PC-9 (cell line): ENCODE measurements at places on chromosomes 4 and X.

- no peak for DNase-seq
These were observed 11.3 kb downstream of the CPEB2 start for GRCh38 chr4:15013585-15013984.

DNA sequence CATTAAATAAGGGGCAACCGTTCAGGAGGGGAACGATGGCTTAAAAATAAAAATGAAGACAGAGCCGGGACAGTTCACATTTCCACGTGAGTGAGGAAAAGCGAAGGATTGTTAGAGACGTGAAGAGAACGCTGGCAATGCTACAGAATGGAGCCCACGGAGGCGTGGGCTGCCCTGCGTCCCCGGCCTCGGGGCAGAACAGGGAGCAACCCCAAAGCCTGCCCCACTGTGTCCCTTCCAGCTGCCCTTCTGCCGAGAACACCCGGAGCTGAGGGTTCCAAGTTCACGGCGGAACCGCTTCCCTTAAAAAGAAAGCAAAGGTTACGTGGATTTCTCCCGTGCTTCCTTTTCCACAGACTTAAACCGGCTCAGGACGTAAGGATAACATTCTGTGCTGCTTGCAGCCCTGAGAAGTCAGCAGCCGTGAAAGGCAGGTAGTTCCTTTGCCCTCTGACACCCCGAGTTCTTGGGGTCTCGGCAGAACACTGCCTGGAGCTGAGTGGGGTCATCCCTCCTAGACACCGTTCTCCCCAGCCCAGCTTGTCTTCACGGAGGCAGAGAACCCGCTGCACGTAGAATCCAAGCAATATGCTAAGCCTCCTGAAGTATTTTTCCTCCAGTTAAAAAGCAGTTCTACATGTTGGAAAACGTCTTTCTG lies 14.2 kb downstream of the DHRSX start:
- DNase-seq: no peak

DNA sequence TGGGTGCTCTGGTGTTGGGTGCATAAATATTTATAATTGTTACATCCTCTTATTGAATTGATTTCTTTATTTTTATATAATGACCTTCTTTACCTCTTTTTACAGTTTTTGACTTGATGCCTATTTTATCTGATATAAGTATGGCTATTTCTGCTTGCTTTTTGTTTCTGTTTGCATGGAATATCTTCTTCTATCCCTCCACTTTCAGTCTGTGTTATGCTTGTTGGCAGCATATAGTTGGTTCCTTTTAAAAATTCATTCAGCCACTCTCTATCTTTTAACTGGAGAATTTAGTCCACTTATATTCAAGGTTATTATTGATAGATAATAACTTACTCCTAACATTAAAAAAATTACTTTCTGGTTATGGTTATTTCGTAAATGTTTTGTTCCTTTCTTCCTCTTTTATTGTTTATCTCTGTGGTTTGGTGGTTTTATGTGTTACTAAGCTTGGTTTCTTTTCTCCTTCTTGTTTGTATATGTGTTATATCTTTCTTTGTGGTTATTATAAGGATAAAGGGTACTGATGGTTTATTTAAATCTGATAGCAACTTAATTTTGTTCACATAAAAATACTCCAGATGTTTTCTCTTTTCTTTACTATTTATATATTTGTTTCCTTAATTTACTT lies 69.5 kb downstream of the IL15 start:
- DNase-seq: no peak

GRCh38 chrX:23838953-23839352 lies 56.0 kb downstream of the SAT1 start:
- no peak for DNase-seq

- no peak for DNase-seq
These were observed 400.8 kb upstream of the SLIT2 start for GRCh38 chr4:19850909-19851308.

DNA sequence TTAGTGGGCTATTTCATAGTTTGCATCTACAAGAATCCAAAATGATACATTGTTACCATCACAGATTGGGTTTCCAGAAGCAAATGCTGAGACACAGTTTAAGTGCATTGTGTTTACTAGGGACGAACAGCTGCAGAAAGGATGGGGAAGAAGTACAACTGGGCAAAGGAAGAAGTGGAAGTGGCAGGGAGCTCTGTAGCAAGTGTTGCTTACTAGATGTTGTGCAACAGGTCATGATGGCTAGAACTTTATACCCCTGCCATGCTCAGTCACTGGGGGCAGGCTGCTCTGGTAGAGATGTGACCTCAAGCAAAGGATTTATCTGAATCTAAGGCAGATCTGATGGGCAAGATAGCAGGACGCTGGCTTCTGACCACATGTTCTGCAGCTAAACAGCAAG lies 76.1 kb upstream of the EMCN start:
- DNase-seq: no peak

GRCh38 chr4:95255396-95256107 lies 293.2 kb downstream of the UNC5C start:
- DNase-seq: no peak

DNA sequence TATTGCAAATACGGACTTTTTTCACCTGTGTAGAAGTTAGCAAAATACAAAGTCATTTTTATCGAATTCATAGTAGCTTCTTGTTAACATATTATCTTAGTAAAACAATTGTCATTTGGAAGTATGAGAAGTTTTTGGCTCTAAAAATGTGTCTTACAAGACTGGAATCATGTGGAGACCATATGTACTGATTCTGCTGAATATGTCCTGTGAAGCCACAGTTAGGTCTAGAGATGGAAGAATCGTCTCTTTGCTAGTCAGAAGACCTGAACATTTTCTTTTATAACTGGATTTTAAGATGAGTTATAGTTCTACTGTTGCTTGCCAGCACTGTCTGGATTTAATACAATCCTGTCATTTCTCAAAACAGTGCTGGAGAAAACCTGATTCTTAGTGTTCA lies 29.0 kb downstream of the TMEM165 start:
- DNase-seq: no peak

DNA sequence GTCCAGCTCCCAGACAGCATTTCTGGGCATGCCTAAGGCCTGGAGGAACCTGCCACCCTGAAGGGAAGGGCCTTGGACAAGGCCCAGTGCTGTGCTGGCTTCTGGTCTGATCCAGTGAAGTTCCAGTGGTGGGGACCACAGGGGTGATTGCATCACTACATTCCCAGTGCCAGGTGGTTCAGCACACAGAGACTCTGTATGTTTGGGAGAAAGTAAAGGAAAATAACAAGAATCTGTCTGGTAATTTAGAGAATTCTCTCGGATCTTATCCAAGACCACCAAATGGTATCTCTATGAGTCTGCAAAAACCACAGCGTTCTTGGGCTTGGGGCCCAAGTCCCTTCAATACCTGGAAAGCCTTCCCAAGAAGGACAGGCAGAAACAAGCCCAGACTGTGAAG lies 131.8 kb upstream of the MAD2L1 start:
- no peak for DNase-seq

GRCh38 chrX:102808336-102808735 lies 87.8 kb downstream of the GPRASP3 start:
- DNase-seq: no peak

DNA sequence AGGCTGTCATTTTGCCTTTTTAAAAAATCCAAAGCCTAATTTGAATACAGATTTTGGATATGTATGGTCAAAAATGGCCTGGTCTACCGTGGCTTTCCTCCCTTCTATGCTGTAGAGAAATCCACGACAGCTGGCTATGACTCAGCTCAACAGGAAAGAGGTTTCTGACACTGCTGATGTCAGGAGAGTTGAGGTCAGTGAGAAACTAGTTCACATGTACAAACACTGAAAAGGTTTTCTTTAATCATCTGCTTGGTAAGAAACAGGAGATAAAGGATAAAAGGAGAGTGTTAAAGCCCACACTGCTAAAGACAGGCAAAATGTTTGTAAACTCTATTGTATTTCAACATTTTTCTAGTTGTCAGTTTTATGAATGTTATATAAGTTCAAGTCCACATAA lies 113.9 kb downstream of the NYX start:
- no peak for DNase-seq

DNA sequence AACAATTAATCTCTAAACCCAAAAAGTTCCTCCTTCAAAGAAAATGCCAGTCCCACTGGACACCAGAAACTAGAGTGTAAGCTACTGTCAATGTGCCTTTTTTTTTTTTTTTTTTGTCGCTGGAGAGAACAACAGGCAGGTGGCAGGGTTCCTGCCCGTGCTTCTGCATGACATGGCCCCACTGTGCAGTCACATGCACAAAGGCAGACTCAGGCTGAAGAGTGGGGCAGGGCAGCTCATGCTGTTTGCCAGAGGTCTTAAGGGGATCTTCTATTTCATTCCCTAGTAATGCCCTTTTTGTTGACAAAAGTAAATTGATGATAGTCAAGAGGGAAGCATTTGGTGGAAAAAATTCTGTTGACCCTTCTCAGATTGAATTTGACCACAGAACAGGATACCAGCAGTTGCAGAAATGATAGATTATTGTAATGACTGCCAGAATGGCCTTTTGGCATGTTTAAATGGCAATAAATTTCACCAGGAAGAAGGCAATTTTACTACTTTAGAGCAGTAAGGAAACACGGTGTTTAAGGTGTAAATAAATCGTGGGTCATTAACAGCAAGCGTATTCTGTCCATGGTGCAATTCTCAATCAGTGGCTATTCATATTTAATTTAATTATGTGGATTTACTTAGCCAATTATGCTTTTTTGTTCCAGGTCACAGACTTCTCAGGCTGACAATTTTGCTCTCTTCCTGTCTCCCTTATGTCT lies 80.9 kb downstream of the NKX6-1 start:
- DNase-seq: no peak

GRCh38 chrX:13698432-13698831 lies 9.5 kb downstream of the RAB9A start:
- DNase-seq: peak; percentile 49

DNA sequence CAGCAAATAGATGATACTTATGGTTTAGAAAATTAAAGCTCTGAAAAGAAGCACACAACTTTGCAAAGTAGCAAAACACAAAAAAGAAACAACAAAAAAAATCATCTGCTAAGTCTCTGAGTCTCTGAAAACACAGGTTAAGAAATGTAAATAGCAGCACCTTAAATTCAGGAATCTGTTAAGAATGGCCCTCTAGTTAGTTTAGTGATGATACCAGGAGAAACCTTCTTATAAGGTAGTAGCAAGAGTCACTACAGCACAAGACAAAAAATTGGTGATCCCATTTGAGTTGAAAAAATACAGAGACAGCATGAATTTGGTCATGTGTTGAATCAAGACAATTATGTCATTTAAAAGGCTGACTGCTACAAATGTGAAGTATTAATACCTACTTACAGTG lies 308.2 kb upstream of the ADGRL3 start:
- no peak for DNase-seq

GRCh38 chr4:17817027-17817426 lies 6.2 kb downstream of the NCAPG start:
- DNase-seq: peak; percentile 40

DNA sequence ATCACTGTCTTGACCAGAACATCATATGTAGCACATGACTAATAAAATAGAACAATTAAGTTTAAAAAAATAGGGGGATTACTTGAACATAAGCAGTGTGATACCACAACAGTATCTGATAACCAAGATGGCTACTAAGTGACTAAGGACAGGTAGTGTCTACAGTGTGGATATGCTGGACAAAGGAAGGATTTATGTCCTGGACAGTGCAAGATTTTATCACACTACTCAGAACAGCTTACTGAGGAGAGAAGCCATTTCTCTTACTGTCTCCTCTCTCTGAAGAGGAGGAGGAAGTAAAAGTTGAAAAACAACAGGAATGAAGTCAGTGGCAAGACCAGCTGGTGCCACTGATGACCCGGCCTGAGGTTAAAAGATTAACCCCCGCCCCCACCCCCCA lies 4.0 kb upstream of the SLC10A7 start:
- no peak for DNase-seq

- DNase-seq: no peak
These were observed 222.3 kb upstream of the HS3ST1 start for GRCh38 chr4:11650801-11651596.
